ENCODE measurements at places on chromosomes 11 and 22.

DNA sequence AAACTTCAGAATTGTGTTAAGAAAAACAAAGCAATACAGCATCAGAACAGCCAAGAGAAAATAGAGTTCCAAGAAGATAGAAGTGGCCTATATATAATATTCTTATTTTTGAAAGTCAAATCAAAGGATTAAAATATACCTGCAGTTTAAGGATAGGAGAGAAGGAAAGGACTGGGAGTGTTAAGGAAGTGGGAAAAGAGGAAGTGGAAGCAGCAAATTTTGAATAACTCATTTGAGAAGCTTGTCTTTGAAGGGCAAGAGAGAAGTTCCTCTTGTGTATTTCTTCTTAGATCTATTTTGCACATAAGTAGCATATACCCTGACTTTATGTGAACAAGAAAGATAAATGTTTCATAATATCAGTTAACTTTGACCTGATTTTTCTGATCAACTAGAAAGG lies 62.6 kb upstream of the SLC17A6 start:
- no peak for DNase-seq

GRCh38 chr22:29629903-29630516 lies 26.6 kb downstream of the NF2 start:
- no peak for DNase-seq

GRCh38 chr22:21622011-21622918 lies 7.6 kb downstream of the YDJC start:
- DNase-seq, result no peak

GRCh38 chr11:31369348-31370329 lies at the start of the genes DCDC1 and DNAJC24:
TSS of gene DCDC1 (minus strand) at chr11:31369739. CDS start at chr11:31328280, 41,459 bp downstream.
TSS of gene DNAJC24 (plus strand) at chr11:31369860. CDS start at chr11:31370749, 889 bp downstream.
- DNase-seq, result peak; percentile 87

DNA sequence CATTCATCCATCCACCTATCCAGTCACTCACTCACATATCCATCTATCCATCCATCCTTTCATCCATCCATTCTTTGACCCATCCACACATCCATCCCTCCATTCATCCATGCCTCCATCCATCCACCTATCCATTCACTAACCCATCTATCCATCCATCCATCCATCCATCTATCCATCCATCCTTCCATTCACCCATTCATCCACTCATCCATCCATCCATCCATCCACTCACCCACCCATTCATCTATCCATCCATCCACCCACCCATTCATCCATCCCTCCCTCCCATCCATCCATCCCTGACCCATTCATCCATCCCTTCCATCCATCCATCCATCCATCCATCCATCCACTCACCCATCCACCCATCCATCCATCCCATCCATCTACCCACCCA lies 4.9 kb upstream of the MUC2 start:
- no peak for DNase-seq

DNA sequence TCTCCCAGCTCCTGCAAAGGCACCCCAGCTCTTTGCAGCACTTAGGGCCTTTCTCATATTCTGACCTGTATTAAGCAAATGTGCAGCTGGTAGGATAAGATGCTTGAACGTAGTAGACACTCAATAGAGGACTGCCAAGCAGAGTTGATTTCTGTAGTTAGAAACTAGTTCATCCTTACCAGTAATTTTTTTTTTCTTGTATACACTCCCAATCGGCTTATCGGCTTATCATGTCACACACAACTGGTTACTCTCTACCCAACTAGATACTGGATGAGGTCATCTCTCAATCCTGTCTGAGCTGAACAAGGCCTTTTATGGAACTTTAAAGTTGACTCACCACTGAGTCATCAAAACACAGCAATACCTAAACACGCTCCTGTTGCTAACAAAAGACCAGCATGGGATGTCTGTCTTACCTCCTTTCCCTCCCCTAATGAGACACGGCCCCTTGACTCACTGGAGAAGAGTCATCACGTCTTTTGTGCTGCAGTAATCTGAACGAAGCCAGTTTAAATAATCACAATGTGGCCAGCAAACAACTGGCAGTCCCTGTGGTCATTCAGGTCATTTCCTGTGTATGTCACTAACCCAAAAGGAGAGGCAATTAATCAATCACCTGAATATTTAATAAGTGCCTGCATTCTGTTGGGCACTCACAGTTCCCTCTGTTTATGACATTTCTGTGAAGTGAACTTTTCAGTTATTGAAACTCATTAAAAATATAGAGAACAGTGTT lies 7.5 kb upstream of the WEE1 start:
- peak; percentile 79 for DNase-seq

- no peak for DNase-seq
Measured at GRCh38 chr11:61954106-61954850, 4.1 kb downstream of the BEST1 start.

DNA sequence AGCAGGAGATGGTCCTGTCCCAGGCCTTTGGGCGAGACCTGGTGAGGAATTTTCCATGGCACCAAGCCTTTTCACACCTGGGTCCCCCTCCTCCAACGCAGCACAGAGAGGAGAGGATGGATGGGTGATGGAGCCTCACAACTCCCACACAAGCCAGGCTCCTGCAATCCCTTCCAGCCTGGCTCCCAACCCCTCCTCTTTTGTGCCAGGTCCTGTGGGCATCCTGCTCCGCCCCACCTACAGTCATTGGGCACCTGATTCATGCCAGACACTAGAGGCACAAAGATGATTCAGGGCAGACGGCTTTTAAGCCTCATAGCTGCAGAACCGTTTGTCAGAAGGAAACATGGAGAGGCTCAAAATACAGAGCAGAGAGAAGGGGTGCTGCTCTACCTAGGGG lies 16.1 kb upstream of the MYRF start:
- no peak for DNase-seq

DNA sequence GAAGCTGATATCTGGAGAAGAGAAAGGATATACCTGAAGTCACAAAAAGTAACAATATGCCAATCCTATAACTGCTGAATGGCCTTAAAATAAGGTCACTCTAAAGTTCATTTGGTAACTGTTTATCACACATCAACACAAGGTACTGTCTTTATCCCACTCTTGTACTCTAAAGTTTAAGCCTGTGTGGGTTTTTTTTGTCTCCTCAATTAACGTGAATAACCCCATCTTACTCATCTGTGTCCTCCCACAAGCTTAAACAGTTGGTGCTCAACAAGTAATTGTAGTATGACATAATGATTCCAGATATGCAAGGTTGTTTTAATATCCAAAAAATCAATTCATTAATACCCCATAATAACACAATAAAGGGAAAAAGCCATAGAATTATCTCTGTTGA lies 42.1 kb downstream of the PAK1 start:
- DNase-seq, result no peak

DNA sequence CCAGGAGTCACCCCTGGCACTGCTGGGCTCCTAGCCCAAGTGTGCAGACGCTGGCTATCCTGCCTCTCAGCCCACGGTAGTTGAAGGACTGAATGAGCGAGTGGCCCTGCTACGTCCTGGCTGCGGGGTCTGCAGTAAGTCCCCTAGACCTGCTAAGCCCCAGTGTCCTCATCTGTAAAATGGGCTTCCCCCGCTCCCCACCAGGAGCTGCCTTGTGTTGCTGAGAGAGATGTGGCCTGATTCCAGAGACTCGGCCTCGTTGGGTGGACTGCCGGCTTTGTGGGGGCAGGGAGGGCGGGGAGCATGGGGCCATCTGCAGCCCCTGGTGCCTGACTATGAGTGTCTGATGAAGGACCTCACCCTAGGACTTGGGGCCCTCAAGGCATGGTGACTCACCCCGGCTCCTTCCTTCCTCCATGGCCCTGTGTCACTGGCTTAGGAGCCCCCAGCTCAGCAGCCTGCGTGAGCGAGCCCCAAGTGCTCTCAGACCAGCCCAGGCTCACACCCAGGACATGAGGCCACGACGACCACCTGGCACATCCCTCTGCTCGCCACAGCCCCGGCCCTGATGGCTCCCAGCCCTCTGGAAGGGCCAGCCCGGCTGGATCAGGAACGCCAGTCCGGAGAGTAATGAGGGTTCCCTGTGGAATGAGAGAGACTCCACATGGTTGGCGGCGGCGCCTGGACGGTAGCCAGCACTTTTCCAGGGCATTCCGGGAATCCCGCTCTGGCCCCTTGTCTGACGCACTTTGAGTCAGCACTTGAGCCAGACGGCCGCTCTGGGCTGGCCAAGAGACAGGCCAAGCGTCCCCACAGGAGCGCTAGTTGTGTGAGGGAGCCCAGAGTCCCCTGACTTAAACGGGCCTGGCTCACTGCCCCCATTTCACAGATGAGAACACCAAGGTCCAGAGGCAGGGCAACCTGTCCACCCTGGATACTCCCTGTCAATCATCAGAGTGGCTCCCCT lies 50.5 kb upstream of the SHISAL1 start:
- DNase-seq, result no peak
